NCI-H1105 (cell line): ENCODE measurements at places on chromosomes 7 and 10.

DNA sequence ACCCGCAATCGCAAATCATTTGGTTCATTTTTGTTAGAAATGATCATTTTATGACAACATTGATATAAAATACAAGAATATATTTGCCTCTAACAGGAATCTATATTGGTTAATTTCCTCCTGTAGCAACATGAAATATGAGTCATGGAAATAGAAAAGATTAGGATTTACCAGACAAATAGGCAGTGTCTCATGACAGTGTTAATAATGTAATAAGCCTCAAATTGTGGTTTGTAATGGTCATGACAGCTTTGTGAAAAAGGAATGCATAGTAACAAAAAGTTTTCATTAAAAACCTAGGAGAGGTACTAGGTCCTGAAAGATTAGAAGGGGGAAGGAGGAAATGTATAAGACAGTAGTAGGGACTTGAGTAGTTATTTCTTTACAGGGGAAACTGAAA, 7.9 kb upstream of the SLK start:
- no peak for DNase-seq

DNA sequence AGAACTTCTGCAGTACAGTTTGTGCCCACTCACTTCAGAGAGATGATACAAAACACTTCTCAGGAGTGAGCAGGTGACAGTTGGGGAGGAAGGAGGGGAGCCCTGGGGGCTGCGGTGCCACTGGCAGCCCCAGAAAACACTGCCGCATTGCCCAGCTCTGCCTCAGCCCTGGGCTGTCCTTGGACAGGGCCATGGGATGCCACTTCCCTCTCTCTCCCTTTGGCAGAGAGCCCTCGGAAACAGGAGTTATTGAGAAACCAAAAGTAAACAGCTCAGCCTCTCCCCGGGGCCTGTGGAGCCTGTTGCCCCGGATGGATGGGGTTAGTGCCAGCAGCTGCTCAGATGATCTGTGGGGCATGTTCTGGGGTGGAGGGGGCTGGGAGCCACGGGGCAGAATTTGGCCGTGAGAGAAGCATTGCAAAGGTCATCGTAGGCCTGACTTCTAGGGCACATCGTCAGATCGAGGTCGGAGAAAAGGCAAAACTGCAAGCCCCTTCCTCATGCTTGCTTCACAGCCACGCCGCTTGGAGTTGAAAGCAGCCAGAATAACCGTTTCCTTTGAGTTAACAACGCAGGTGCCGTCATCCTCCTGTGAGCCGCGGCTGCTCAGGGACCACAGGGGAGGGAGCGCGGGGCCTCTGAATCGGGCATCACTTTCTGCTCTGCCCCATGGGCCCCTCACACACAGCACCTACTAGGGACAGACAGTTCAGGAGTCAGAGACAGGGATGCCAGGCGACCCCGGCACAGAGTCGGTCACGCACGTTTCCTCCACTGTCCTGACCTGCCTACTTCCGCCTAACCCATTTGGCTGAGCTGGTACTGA, 256.4 kb downstream of the CAMK1D start:
- DNase-seq = peak; percentile 73

GRCh38 chr10:102299873-102300272, 54.5 kb downstream of the GBF1 start:
- DNase-seq = no peak

GRCh38 chr7:40115936-40116335, 18.5 kb downstream of the MPLKIP start:
- DNase-seq = no peak

DNA sequence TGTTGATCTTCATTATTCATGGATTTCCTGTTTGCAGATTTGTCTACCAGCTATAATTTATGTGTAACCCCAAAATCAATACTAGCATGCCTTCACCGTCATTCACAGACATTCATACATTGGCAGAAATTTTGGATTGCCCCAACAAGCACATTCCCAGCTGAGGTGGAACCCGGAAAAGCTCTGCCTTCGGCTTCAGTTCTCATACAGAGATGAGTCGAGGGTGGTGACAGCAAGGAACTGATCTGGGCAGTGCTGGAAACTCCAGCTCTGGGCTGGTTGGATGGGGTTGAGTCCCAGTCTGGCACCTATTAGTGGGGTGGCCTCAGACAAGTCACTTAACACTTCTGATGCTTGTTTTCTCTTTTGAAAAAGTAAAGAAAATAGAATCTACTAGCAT, 267.5 kb downstream of the SNX13 start:
- no peak for DNase-seq
